A549 (cell line): ENCODE measurements at places on chromosomes 1 and 21. TPM values are rescaled to one million over a fixed set of nuclear protein-coding genes. Genes with fewer than 3 reads are reported as not detected.

DNA sequence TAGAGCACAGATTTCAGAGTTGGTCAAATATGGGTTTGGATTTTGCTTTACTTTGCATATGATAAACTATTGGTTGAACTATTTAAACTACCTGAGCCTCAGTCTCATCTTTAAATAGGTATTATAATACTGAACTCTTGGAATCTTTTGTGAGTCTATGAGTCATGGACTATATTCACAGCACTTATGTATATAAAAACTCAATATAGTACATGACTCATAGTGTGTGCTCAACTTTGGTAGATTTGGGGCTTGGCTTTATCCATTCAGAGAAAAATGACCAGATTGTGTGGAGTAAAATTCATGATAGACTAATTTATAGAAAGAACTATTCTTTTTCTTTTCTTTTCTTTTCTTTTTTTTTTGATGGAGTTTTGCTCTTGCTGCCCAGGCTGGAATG lies 28.7 kb downstream of the FCRL3 start:
- no peak for DNase-seq

Gene TNFAIP8L2
- not detected in 3 replicates for polyA plus RNA-seq

DNA sequence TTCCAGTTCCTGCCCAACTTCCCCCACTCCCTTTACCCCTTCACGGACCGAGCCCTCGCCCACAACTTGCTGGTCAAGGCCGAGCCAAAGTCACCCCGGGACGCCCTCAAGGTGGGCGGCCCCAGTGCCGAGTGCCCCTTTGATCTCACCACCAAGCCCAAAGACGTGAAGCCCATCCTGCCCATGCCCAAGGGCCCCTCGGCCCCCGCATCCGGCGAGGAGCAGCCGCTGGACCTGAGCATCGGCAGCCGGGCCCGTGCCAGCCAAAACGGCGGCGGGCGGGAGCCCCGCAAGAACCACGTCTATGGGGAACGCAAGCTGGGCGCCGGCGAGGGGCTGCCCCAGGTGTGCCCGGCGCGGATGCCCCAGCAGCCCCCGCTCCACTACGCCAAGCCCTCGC lies 42.1 kb upstream of the ARHGEF16 start:
- DNase-seq: no peak

GRCh38 chr1:2330519-2331199 lies 60.7 kb downstream of the MORN1 start:
- DNase-seq: no peak

- DNase-seq: no peak
Observed at GRCh38 chr21:46503922-46504550, 45.3 kb downstream of the DIP2A start.

DNA sequence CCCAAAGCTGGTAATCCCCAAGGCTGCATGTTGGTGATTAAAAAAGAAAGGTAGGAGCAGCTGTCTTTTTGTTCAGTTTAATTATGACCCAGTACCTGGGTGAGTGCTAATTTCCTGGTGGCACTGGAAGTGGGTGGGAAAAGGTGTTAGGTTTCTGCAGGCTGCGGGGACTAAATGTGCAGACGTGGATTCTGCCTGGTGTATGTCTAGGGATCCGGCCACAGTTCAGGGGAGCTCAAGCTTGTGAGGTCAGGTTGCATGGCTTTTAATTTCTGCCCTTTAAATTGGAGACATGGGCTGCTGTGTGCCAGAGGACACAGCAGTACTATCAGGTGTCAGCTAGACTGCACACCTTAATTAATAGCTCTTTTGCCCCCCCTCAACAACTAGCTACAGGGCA lies 20.3 kb upstream of the TBX19 start:
- no peak for DNase-seq
